ENCODE measurements at places on chromosomes 1 and 21.

GRCh38 chr1:17086751-17087150 lies 32.5 kb downstream of the PADI2 start:
- DNase-seq = no peak

- DNase-seq = peak; percentile 58
Measured at GRCh38 chr1:155070158-155070621, 6.7 kb downstream of the EFNA4 start.

DNA sequence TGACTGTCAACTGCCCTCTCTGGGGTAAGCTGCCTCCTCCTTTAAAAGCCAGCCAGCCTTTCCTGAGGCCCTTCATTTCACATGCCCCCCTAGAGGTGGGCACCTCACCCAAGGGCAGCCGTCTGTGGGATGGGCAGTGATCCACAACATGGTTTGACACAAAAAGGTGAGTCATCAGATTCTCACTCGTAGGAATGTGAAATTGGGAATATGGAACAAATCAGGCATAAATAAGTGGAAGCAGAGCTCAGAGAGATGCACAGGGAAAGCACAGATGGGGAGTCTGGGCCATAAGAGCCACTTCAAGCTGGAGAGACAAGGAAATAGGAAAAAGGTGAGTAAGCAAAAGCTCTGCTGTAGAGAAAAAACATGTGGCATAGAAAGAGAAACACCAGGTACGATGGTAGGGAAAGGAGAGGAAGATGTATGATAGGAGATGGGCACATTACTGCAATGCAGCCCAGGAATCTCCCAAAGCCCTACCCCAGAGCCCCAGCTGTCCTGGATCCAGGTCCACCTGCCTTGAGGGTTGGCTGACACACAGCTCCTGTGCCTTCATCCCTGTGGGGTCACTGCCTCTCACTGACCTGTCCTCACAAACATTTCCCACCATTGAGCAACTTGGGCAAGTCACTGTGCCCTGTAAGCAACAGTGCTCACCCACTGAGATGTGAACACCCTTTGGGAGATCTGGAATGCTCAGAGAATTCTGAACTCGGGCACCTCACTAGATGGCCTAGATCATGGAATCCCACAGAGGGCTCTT lies 86.6 kb downstream of the ASTN1 start:
- no peak for DNase-seq

DNA sequence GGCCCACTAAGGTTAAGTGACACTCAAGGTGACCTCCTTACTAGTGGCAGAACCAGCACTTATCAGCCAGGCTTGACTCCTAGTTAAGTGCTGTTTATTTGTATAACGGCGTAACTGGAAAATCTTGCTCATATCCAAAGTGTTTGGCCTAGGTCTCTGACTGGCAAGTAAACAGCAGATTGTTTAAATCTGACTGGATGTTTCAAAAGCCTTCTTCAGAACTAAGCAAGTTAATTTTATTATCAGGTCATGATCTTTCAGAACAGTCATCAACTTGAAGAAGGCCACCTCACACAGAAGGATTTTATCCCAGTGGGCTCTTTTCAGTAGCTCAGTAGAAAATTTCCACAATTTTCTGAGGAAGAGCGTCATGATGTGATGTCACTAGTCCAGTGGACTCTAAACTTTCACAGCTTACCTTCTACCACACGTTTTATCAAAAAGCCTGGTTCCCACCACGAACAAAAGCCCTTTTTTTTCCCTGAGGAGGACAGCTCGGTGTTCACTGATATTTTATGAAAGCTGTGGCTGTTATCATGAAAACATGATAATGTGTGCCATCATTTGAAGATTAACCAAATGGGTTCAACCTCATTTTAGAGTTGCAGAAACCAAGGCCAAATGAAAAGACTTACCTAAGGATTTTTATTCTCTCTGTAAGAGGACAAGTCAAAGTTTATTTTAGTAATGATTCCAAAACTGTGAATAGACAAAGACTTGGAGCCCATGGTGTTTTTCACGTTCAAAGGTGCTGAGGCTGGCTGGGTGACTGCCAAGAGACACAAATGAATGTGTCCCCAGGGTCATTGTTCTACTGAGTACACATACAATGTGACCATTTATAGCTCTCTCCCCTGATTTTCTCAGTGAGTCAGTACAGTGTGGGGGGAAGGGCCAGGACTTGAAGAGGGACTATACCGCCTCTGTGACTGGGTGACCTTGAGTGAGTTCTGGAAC lies 9.1 kb downstream of the SGIP1 start:
- DNase-seq = peak; percentile 75

GRCh38 chr1:59092126-59092525 lies 204.8 kb upstream of the FGGY start:
- DNase-seq = no peak

DNA sequence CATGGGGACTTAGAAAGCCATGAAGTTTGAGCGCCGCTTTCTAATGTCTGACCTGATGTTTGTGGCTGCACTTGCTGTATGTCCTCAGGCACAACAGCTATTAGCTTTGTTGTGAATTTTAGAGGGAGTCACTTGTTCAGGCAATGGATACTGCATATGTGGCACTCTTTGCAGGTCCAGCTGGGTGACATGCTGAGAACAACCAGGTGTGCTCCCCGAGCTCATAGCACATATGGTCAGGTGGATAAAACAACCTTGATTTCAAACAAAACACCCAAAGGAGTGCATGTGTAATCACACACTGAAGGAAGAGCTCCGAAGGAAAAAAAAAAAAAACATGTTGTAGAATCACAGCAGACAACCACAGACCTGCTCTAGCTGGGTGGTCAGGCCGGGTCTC lies 178.6 kb downstream of the BACH1 start:
- no peak for DNase-seq

GRCh38 chr1:99385852-99386251 lies 121.6 kb downstream of the PLPPR4 start:
- no peak for DNase-seq

DNA sequence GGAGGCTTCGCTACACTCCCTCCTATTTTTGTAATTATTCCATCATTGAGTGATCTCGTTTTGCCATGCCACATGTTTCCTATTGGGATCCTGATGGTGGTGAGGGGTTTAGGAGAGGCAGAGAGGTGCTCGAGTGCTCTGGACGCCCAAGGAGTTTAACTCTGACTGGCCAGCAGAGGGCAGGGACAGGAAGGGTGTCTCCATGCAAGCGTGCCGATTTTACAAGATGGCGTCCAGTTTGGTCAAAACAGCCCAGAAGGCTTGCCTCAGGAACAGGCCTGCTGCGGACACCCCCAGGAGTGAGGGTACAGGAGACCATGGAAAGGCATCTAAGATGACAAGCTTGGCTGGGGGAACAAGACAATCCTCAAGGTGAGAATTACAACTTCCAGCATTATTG lies 33.8 kb upstream of the KCNE2 start:
- DNase-seq = no peak

GRCh38 chr1:241022366-241022765 lies 334.6 kb downstream of the RGS7 start:
- no peak for DNase-seq

- no peak for DNase-seq
Measured at GRCh38 chr1:185514311-185514710, 197.3 kb upstream of the IVNS1ABP start.

GRCh38 chr1:172815740-172816139 lies 156.8 kb downstream of the FASLG start:
- DNase-seq = no peak

- no peak for DNase-seq
Measured at GRCh38 chr1:197200272-197200899, 53.9 kb upstream of the ASPM start.

GRCh38 chr1:79694241-79694640 lies 687.7 kb upstream of the ADGRL4 start:
- no peak for DNase-seq

DNA sequence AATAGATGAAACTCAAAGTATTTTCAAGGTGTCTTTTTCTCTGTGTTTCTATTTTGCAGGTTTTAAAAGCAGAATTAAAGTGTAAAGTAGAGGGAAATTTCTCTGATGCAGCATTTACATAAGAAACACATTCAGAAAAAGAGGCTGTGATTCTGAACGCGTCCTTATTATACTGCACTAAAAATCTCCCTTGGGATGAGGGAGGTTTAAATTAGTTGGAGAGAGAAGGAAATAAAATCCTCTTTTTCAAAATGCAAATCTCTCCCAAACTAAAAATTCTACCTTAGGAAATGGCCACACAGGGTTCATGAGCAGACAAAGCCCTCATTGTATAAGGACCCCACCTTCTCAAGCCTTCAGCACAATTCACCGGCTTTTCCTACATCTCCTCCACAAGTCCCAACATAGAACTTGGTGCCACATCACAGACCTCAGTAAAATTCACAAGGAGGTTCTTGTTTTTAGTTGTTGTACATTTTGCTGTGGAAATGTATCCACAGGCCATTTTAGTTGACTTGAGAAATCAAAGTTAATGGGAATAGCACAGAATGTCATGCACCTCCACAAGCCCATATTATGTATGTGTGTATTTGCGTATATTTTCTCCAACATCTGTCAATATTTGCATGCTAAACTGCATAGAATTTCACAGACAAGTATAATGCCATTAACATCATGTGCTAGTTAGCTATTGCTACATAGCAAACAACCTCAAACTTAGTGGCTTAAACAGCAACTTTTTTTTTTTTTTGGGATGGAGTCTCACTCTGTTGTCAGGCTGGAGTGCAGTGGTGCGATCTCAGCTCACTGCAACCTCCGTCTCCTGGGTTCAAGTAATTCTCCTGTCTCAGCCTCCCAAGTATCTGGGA lies 59.8 kb downstream of the MAB21L3 start:
- no peak for DNase-seq

GRCh38 chr1:175376194-175376593 lies 183.6 kb upstream of the KIAA0040 start:
- no peak for DNase-seq

DNA sequence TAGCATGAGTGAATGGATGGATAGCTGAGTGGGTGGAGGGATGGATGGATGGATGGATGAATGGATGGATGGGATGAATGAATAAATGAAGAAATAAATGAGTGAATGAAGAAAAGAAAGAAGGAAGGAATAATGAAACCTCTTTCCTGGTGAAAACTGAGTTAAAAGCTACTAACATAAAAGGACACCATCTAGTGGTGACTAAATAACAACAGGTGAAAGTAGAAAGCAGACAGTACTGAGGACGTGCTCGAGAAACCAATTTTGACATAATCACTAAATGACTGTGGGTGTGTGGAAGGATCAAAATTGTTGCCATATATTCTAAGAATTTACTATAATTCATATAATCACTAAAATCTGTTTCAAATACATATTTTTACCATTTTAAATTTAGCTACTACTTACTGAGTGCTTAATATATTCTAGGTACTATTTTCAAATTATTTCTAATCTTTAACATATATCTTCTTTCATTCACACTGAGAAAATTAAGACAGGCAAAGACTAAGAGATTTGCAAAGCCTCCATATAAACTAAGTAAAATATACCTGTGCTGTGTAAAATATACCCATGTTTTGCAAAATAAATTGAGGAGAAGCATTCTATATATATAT lies 522.9 kb downstream of the LRRIQ3 start:
- no peak for DNase-seq

DNA sequence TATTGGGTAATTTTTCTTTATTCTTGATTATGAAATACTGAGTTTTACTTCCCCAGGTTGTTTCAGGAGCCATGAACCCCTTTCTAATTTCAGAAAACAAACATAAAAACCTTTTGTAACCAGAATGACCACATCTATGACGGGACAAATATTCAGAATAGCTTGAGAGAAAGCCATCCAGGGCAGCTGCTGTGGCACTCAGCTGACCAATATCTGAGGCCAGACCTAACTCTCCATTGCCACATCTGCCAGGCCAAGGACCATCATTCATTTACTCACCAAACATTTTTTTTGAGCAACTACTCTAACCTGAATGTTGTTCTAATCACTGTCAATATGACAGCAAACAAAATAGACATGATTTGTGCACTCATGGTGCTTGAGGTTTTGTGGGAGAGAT lies 608.3 kb upstream of the PKN2 start:
- no peak for DNase-seq

DNA sequence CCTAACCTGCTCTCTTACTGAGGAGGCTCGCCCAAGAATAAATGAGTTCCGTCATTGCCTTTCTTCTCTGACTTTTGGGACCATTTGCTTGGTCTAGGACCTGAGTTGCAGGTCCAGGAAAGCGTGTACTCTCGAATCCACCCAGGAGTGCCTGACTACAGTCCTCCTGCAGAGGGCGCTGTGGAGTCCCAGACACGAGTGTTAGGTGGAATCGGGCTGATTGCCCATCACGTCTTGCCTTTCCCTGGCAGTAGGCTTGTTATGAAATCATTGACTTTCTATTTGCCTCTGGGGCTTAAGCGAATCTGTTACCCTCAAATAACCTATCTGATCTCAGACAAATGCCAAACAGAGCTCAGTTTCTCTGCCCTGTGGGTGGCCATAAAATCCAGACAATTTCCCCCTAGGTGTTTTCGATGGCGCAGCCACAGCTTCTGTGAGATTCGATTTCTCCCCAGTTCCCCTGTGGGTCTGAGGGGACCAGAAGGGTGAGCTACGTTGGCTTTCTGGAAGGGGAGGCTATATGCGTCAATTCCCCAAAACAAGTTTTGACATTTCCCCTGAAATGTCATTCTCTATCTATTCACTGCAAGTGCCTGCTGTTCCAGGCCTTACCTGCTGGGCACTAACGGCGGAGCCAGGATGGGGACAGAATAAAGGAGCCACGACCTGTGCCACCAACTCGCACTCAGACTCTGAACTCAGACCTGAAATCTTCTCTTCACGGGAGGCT lies at the start of gene IL20:
IL20 (plus strand) TSS at position 685 of the 733 bp plus-strand sequence. CDS start 230 bp downstream, outside the sequence.
- DNase-seq = peak; percentile 86

DNA sequence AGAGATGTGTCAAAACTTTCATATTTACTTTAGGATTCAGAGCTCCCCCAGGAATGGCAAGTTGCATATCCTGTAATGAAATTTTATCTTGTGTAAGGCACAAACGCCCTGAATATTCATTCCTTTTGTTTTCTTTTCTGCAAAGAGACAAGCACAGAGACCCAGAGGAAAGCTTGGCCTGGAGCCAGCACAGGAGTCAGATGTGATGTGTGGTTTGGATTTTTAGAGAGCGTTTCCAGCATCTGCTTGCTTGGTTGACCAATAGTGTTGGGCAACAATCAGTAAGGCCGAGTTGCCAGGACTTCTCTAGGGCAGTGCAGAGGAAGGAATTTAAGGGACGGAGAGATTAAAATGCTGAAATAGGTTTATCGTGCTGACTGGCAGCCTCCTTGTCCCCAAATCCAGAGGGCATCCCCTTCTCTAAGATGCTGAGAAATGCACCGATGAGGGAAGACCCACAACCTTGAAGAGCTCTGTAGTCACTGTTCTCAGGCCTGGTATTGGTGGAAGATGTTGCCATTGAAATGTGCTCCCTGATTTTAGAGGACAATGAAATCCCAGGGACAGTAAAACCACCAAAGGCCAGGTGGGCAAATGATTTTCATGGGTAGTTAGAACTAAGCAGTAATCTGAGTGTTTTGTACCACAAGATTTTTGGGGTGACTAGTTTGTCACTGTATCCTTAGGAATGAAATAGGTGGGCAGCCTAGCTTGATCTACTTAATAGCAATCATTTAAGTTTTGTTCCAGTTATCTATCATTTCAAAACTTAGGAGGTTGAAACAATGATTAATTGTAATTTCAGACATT lies 37.9 kb upstream of the RHOU start:
- peak; percentile 82 for DNase-seq

GRCh38 chr1:54724771-54725170 lies 9.1 kb downstream of the TTC4 start:
- no peak for DNase-seq

Measured in right cardiac atrium (tissue), 5 donors.